ENCODE measurements at places on chromosomes 16 and 17.

DNA sequence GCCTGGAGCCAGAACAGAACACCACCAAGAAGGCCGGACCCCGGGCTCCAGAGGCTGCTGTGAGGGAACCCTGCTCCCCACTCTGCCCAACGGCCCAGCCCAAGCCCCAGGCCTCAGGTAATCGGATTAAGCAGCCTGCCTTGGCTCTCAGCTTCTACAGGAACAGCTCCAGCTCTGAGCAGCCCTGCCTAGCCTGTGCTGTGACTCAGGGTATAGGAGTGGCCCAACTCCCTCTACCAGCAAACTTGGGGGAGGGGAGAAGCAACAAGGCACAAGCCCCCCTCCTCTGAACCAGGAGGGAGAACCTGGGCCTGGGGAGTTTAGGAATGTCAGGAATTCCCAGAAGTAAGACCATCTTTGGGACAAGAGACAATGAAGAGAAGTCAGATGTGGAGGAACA lies 849 bp upstream of the SOX15 start:
- DNase-seq = peak; percentile 78

DNA sequence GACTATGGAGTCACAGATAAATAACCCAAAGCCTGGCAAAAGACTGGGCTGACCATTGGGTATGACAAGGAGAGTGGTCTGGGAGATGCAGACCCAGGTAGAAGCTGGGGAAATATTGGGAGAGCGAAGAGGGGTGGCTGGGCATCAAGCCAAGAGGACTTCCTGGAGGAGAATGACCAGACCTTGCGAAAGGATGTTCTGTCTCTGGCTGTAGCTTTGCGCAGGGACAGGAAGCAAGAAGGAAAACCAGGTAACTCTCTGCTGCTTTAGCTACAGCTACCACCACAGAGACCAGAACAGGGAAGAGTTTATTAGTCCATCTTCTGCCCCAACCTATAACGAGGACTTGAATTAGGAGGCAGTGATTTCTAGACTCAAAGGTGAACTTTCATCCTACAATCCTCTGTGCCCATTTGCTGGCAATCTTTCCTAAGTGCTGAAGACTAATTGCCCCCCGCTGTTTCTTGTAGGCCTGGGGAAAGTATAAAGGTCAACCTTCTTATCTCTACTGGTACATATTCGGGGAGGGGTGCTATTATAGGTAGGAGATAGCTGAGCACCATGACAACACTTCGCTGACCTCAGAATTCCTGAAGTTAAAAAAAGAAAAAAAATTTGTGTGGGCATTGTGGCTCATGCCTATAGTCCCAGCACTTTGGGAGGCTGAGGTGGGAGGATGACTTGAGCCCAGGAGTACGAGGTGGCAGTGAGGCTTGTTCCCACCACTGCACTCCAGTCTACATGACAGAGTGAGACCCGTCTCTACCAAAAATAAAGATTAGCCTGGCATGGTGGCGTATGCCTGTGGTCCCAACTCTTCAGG lies 19.1 kb upstream of the KIFC3 start:
- DNase-seq = no peak

- DNase-seq = no peak
Measured at GRCh38 chr17:43449470-43450248, 34.1 kb upstream of the DHX8 start.

- peak; percentile 21 for DNase-seq
Measured at GRCh38 chr16:31508706-31509195, 560 bp upstream of the RUSF1 start.

DNA sequence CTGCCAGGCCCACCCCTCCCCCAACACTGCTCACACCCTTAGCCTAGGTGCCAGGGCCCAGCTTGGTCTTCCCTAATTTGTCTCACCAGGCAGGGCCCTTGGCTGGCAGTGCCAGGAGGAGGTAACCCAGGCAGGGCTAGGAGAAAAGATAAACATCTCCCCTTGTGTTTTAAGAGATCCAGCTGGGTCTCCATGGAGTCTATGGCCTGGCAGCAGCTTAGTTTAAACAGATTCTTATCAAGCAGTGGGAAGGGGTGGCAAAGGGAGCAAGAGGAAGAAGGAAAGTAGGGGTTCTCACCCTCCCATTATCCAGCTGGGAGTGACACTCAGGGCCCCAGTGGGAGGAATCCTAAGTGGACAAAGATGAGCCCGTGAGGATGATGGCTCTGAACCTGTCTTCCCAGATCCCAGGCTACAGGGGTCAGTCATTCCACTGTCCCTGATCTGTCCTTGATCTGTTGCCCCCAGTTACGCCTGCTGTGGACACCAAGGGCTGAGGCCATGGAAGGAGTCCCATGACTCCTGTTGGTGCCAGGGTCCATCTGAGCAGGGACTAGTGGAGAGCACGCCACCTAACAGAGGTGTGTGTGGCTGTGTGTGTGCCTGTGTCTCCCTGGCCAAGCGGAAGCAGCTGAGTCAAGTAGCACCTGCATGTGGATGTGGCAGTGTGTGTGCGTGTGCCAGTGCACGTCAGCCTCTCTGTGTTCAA lies 47.4 kb upstream of the MEIOC start:
- no peak for DNase-seq

- no peak for DNase-seq
Measured at GRCh38 chr16:3065742-3066439, 451 bp downstream of the IL32 start.

All from A172 (cell line).